ENCODE measurements at places on chromosomes 4 and X.

- no peak for DNase-seq
These were observed 1122.9 kb upstream of the PCDH10 start for GRCh38 chr4:132026166-132026565.

DNA sequence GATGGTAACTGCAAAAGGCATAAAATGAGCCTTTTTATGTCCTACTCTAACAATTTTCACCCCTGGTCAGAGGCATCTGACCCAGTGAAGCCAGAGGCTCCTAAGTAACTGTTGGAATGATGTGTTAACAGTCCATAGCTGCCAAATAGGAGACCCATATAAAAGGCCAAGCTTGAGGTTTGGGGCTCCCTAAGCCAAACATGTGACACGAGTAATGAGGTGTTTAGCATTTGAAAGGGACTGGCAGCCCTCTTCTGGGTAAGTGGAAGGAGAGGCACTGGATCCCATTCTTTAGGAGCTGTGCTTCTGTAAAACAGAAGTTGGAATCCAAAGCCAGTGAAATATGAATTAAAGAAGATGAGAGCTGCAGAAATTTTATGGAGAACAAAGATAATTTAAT lies 100.6 kb upstream of the PNPLA4 start:
- DNase-seq = no peak

DNA sequence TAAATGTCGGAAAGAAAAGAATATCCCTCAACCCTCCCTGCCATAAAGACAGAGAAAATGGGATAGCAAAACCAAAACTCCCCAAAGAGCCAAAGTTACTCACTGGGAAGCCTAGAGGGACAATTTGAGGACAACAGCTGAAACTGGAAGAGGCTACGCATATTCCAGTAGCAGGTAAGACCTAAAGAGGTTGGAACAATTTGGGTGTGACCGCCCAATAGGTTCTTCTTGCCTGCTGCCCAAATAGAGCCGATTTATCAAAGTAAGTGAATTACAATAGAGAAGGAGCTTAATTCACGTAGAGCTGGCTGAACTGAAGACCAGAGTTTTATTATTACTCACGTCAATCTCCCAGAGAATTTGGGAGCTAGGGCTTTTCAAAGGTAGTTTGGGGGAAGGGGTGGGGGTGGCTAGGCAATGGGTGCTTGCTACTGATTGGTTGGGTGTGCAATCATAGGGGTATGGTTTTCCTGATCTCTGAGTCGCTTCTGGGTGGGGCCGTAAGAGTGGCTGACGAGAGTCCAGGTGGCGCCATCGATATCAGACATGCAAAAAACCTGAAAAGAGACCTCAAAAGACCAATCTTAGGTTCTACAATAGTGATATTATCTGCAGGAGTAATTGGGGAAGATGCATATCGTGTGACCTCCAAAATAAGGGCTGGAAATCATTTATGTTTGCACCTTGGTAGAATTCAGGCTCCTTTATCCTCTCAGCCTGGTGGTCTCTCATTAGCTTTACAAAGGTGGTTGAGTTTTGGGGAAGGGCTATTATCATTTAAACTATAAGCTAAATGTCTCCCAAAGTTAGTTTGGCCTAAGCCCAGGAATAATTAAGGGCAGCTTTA lies 39.0 kb upstream of the SLC7A3 start:
- DNase-seq = no peak

DNA sequence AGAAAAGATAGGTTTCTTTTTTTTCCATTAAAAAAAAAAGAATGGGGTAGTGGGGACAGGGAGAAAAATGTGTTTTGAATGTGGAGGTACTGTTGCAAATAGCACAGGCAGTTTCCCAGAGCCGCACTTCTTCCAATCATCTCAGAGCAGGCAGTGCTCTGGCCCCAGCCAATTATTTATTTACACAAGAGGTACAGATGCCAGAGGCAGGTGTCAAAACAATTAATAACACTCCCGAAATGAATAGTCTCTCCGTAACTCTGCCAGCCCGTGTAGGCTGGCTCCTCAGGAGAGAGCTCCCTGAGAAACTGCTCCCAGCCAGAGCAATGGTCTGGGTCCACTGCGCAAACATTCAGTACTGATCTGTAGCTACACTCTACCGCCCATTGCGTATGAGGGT lies 130.8 kb upstream of the IL1RAPL2 start:
- no peak for DNase-seq

- DNase-seq = no peak
These were observed 20.1 kb downstream of the CCDC149 start for GRCh38 chr4:24892778-24893177.

GRCh38 chr4:8832113-8832915 lies 39.3 kb downstream of the HMX1 start:
- no peak for DNase-seq

- no peak for DNase-seq
These were observed 381.0 kb upstream of the BOD1L1 start for GRCh38 chr4:14008494-14008893.

DNA sequence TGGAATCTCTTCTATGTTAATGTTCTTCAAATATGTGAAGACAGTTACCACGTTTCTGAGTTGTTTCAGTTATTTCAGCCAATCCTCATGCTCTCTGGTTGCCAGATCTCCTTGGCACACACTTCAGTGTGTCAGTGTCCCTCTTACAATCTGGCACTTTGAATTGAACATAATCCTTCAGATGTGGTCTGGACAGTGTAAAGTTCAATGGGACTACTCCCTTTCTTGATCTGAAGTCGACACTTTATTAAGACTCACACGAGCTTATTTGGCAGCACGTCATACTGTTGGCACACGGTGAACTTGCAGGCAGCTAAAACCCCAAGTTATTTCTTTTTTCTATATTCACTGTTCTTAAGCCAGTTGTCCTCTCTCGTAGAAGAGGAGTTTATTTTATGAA lies 28.2 kb downstream of the ARSJ start:
- no peak for DNase-seq

GRCh38 chr4:151356510-151356909 lies 31.1 kb upstream of the SH3D19 start:
- DNase-seq = no peak

All from GM19239 (cell line).